ENCODE measurements at places on chromosomes 1 and 21.

DNA sequence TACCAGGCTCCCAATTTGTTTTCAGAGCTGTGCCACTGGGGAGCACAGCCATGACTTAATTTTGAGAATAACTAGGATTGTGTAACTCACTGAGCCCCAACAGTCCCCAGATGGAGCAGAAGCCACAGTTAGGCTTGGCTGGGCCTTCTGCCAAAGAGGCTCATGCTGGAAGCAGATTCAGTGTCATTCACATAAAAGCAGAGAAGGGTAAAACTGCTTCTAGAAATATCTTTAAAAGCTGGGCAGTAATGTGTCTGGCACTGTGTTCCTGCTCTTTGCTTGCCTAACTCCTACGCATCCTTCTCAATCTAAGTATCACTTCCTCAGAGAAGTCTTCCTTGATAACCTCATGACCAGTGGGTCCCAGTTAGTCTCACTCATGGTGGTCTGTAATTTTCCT, 20.3 kb downstream of the STK40 start:
- peak; percentile 82 for DNase-seq

- peak; percentile 79 for DNase-seq
Observed at GRCh38 chr1:246497331-246497915, 9.7 kb downstream of the SMYD3 start.

DNA sequence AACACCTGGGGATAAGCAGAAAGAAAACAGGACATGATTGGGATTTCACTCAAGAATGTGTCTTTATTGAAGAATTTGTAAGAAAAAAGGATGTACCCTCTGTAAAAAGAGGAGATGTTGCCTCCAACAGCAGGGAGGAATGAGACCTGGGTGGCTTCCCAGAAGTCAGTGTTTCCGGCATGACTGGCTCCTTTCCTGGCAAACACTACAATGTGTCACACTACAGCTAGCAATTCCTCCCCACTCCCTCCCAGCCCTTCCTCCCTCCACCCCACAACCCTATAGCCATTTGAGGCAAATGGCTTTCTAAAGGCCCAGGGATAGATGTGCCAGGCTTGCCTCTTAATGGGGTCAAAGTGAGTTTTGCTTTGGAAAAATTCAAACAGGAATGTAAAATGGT, 11.5 kb upstream of the COL8A2 start:
- peak; percentile 57 for DNase-seq

DNA sequence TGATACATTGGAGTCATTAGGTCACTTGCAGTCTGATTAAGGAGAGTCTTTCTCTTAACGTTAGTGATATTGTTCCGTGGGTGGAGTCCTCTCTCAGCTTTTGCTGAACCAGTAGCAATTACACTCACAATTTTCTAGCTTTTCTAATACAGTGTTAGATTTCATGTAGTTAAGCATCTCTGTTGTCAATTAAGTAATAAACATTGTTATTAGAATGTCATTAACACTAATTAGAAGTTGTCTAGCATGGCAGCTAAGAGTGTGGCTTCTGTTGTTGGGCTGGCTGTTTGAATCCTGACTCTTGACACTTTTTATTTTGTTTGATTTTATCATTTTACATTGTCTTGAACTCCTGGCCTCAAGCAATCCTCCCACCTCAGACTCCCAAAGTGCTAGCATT, 33.4 kb downstream of the FAAH start:
- DNase-seq = no peak

GRCh38 chr1:218659911-218660677, 315.0 kb downstream of the TGFB2 start:
- DNase-seq = no peak
